GM23248 (cell line): ENCODE measurements at places on chromosomes 2 and 18.

DNA sequence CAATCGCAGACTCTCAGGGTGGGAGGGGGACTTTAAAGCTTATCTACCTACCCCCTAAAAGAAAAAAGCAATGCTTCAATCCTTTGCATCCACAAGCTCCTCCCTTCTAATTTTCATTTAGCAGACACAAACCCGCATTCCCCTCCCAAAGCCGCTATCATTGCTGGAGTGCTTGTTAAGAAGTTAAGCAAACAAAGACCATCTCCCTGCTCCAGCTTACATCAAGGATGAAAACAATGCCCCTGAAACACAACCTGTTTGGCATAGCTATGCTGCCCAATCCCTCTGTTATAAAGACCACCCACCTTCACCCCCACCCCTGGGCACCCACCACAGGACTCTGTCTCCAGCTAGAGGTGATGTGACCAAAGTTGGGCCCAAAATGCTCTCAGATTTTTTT, 33.0 kb downstream of the REEP1 start:
- DNase-seq: no peak

GRCh38 chr2:216043949-216044348, 30.6 kb upstream of the MREG start:
- DNase-seq: no peak

- DNase-seq: no peak
These were observed 446 bp upstream of the RHBDD1 start for GRCh38 chr2:226835420-226835795.

- no peak for DNase-seq
These were observed 39.3 kb downstream of the TSHZ1 start for GRCh38 chr18:75249672-75250470.

DNA sequence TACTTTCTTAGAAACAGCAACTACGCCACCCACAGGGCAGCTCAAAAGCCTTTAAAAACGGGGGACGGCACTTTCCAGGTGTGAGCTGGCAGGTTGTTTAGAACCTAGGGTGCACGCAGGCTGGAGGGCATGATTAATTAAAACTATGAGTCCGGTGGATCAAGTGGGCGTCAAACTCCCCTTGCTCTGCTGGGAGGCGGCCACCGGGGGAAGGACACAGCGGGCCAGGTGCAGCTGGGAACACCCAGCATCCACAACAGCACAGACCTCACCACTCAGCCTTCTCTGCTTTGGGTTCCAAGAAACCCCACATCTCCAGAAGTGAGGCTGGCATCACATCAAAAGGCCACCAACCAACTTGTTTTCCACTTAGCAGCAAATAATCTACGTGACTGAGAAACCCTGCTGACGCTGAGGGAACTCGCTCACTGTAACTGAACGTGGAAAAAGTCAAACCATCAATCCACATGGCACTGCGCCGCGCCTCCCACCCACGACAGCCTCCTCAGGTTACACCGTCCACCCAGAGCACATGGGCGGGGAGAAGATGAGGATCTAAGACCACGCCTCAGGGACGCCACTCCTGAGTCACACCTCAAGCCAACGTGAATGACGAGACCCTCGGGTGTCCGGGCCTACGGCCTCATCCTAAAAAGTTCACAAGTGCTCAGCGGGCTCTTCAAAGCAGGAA, 118.2 kb downstream of the ZNF516 start:
- DNase-seq: no peak

- no peak for DNase-seq
These were observed 84.0 kb downstream of the USP40 start for GRCh38 chr2:233482616-233483015.

DNA sequence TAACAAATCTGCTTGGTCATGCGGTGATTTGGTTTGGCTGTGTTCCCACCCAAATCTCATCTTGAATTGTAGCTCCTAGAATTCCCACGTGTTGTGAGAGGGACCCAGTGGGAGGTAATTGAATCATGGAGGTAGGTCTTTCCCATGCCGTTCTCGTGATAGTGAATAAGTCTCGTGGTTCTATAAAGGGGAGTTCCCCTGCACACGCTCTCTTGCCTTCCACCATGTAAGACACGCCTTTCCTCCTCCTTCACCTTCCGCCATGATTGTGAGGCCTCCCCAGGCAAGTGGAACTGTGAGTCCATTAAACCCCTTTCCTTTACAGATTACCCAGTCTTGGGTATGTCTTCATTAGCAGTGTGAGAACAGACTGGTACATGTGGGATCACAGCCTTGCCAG, 36.7 kb downstream of the TRABD2A start:
- DNase-seq: no peak

GRCh38 chr2:75462206-75462605, 98.5 kb downstream of the EVA1A start:
- no peak for DNase-seq

GRCh38 chr2:165274698-165275097, 35.5 kb downstream of the SCN2A start:
- DNase-seq: peak; percentile 55

DNA sequence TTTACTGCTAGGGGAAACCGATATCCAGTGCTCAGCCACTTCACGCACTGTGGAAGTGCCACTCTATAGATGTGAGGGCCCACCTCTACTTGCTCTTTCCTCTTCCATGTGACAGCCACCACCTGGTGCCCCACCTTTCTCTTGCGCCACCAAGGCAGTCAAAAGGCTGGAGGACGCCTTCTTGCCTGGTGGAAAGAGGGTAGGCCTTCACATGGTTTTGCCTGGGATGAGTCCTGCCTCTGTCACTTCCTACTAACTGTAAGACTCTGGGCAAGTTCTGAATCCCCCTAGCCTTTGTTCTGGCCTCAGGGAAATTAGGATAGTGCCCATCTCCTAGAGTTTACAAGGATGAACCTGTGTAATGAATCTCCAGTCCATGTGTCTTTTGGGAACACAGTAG, 66.1 kb upstream of the ODC1 start:
- DNase-seq: no peak

GRCh38 chr18:37787452-37787851, 221.9 kb upstream of the CELF4 start:
- no peak for DNase-seq

DNA sequence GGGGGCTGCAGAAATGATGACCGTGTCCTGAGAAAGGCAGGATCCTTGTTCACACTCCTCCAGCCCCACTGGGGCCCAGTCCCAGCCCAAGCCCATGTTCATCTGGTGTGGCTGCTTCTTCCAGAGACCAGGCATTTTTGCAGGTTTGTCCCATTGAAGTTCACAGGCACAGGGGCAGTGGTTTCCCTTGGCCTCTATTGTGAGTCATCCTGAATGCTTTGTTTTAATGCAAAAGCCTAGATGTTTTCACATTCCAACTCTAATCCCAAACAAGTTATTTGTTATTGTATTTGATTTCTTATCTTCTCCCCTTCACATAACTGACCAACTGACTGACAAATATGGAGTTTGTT, 426.4 kb upstream of the ID2 start:
- DNase-seq: peak; percentile 41

- DNase-seq: no peak
These were observed 45.1 kb downstream of the DPYSL5 start for GRCh38 chr2:26892922-26893524.

GRCh38 chr18:811892-812375, at the start of gene YES1:
YES1 (minus strand) TSS chr18:812242; CDS start chr18:756827, 55,415 bp downstream.
- peak; percentile 86 for DNase-seq
